ENCODE measurements at places on chromosomes 2 and 18.

DNA sequence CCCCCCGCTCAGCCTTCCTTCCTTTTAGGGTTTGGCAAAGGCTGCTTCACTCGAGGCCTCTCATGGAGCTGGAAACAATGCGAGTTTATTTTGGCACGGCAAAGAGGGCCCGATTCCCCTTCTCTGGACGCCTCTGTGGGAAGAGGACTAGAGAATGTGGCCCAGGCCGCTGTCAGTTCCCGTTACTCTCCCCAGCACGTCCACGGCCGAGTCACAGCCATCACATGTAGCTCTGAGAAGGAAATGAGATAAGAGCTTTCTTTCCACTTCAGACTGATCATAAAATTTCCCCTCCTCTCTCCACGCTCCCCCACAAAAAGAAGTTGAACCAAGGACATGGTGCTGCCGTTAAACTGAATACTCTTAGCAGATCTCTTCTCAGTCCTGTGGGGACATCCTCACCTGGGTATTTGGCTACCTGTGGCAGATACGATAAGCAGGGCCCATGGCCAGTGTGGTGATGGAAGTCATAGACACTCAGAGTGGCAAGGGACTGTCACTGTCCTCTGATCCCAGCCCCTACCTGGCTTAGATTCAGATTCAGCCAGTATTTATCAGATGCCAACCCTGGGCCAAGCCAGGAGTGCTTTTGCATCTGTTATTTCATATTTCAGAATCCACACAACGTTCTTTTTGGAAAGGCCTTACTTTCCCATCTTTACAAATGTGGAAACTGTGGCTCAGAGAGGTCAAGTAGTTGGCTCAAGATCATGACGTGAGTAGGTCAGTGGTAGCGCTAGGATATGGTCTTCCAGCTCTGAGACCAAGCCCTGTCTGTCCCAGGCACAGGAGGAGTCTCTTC is 101.2 kb downstream of the MCFD2 start:
- 0 out of 3 replicates have a peak, but pooled peaks have one; percentile 4 for ATAC-seq

GRCh38 chr2:26478366-26478765 is 442 bp upstream of the OTOF start:
- ATAC-seq, result no peak

GRCh38 chr2:76946631-76947145 is 575.5 kb downstream of the LRRTM4 start:
- no peak for ATAC-seq

GRCh38 chr18:76441668-76442412 is 53.2 kb downstream of the ZNF516 start:
- ATAC-seq, result no peak

GRCh38 chr2:20594957-20595356 is 55.9 kb downstream of the HS1BP3 start:
- ATAC-seq, result no peak

DNA sequence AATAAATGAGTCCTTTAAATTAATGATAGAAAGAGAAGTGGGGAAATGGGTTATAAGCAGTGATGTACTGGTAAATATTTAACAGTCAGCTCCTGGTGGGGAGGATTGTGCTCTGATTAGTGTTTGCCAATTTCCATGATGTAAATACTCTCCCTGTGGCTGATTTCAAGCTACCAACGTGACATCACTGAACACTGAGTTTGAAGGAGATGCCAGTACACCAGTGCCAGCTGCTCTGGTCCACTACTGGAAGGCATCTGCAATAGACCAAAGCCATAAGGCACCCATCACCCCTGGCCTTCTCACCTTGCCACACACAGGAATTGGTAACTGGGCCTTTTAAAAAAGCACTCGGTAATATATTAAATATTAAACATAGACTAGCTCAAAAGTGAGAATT is 77.7 kb downstream of the TGOLN2 start:
- no peak for ATAC-seq

GRCh38 chr2:30464544-30465170 is 17.6 kb downstream of the LCLAT1 start:
- no peak for ATAC-seq

GRCh38 chr18:22683196-22683676 is 249.9 kb upstream of the RBBP8 start:
- ATAC-seq, result peak; percentile 79

- no peak for ATAC-seq
Measured at GRCh38 chr2:39308778-39309177, 65.0 kb upstream of the CDKL4 start.

GRCh38 chr2:192828175-192828574 is 633.4 kb upstream of the TMEFF2 start:
- no peak for ATAC-seq

GRCh38 chr2:209094221-209094620 is 329.6 kb upstream of the MAP2 start:
- ATAC-seq, result no peak

DNA sequence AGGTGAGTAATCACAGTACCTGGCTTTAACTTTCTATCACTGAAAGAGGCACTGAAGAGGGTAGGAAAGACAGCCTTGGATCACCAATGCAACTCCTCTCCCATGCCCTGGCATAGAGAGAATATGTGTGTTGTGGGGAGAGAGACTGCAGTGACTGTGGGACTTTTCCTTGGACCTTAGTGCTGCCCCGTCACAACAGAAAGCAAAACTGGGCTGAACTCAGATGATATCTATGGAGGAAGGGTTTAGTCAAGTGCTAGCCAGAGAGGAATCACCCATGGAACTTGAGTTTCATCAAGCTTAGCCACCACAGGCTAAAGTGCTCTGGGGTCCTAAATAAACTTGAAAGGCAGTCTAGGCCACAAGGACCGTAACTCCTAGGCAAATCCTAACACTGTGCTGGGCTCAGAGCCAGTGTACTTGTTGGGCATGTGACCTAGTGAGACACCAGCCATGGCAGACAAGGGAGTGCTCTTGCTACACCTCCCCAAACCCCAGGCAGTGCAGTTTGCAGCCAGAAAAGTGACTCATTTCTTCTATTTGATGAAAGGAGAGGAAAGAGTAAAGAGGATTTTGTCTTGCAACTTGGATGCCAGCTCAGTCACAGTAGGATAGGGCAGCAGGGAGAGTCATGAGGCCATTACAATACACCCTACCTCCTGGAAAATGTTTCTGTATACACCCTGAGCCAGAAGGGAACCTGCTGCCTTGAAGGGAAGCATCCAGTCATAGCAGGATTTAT is 105.8 kb upstream of the SPOPL start:
- ATAC-seq, result peak; percentile 47

DNA sequence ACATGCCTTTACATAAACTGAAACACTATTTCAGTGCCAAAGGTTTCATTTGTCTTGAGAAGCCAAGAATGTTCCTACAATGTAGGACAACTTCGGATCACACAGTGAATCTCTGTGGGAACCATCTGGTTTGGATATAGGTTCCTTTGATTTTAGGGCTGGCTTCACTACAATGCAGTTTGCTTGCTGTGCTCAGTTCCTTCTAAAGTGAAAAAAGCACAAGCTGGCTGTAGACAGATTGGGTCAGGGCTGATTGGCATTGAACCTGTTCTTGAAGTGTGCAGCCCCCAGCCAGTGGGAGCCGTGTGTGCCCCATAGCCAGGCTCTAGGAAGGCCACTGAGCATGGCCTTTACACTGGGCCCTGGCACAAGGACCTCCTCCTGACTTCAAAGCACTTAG is 167.9 kb upstream of the HNRNPA3 start:
- ATAC-seq, result no peak

DNA sequence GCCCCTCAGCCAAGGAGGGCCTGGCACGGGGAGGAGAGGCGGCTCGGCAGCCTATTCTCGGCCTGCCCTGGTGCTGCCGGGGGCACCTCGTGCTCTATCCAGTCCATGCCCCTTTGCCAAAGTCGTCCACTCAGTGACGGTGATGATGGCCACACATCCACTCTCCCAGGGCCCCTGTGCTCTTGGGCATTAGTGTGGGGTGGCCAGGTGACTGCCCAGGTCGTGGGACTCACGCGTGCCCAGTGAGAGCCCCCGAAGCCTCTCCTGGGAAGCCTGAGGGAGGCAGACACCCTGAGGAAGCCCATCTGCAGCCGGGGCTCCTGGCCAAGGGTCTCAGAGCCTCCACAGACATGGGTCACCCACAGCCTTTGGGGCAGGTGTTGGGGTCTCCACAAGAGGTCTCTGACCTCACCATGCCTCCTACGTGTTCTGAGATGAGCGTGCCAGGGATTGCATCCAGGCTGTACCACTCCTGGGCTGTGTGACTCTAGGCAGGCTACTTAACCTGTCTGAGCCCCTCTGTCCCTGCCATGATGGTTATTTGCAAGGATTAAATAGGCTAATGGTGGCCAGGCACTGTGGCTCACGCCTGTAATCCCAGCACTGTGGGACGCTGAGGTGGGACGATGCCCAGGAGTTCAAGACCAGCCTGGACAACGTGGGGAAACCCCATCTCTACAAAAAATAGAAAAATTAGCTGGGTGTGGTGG is 12.9 kb downstream of the RAMP1 start:
- ATAC-seq, result no peak

GRCh38 chr2:110805894-110806452 is 73.6 kb downstream of the ACOXL start:
- no peak for ATAC-seq

GRCh38 chr2:43251171-43251731 is 24.8 kb upstream of the ZFP36L2 start:
- peak; percentile 98 for ATAC-seq

DNA sequence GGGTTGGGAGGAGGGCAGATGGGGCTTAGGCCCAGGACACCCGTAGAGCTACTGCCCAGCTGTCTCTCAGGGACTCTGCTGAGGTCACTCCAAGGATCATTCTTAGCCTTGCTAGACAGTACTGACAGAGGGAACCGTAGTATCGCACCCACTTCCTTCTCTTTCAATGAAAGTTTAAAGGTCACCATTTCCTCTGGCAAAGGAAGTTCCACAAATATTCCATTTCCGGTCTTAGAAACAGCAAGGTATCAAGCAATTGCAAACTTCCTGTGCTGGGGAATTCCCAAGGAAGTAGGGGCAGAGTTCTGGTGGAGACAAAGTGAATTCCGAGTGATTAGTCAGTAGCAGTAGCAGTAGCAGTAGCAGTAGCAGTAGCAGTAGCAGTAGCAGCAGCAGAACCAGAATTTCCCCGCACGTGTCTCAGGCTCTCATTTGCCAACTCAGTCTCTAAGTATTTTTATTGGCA is 24.7 kb downstream of the IL1B start:
- ATAC-seq, result peak; percentile 31

- ATAC-seq, result no peak
Measured at GRCh38 chr2:121476684-121477083, 54.0 kb upstream of the RNU4ATAC start.

GRCh38 chr2:54660752-54661151 is 62.7 kb upstream of the EML6 start:
- ATAC-seq, result no peak

GRCh38 chr18:47809420-47809819 is 121.0 kb downstream of the SMAD2 start:
- peak; percentile 72 for ATAC-seq

- no peak for ATAC-seq
Measured at GRCh38 chr2:182080493-182080892, 94.8 kb downstream of the PPP1R1C start.

DNA sequence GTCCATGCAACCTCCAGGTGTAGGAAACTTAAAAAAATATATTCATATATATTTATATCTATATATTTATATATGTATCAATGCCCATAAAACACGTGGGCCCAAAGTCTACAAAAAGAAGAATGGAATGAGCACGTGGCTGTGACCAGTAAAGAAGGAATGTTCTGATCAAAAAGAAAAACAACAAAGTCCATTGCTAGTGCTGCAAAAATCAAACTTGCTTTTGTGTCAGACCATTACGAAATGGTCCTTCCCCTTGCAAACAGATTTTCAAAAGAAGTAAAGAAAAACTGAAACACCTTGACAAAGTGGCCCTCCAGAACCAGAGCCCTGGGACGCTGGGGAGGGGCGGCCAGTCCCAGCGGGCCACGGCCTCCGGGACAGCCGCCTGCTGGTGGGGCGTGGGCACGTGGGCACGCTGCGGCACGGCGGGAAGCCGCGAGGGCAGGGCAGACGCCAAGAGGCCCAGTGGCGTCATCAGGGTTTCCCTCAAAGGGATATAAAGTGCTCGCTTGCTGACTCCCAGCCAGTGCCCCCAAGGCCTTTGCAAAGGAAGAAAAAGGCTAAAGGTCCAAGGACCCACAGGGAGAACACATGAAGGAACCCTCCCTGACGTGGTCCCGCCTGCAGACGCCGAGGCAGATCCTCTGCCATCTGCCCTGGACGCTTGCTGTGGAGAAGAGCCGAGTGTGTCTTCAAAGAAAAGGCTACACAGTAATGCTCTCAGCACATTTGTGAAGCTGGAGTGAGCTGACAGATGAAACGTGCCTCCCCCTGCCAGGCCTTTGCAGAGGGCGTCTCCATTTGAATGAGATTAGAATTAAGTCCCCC is 201.8 kb downstream of the TWIST2 start:
- ATAC-seq, result no peak

GRCh38 chr2:41896186-41896846 is 151.5 kb upstream of the PKDCC start:
- peak; percentile 30 for ATAC-seq

DNA sequence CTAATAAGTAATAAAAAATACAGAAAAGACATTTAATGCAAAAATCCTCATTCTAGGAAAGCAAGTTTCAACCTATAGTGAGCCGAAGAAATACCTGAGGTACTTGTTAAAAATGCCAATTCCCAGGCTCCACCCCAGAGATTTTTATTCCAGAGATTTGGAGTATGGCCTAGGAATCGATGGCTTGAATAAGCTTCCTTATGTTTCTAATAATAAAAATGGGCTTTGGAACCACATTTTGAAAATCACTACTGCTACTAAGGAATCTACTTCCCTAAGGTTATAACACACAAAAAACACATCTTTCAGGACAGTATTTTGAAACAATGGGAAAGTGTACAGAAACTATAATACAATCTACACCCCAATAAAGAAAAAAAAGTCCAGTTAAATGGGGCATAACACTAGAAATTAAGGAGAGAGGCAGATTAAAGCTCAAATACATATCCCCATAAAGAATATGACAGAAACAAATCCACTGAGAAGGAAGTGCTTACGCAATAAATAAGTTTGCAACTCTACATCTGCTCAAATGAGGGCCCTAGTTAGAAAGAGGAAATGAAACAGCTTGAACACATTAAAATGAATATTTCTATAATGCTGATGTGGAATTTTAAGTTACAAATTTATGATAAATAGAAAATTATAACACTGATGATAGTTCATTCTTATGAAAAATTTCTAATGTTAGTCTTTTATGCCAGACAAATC is 103.7 kb downstream of the EPB41L3 start:
- no peak for ATAC-seq

DNA sequence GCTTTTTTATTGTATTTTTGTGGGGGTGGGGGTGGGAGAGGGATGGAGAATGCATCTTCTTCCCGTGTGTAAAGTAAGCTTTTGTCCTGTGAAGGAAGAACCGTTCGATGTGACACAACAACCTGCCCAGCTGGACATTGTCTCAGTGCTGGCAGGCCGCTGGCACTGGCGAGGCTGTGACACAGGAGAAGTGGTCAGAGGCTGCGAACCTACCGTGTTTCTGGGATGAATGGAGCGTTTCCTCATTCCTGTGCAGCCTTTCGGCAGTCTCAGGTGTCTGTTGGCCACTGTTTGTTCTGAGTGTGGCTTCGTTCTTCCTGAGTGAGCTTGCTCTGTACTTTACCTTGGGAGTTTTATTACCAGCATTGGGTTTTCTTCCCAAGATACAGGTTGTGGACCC is 8.0 kb downstream of the RAMP1 start:
- no peak for ATAC-seq

- no peak for ATAC-seq
Measured at GRCh38 chr2:63378589-63378988, 209.7 kb downstream of the WDPCP start.

GRCh38 chr2:238974081-238974480 is 126.2 kb downstream of the TWIST2 start:
- peak; percentile 48 for ATAC-seq

Measured in SK-N-SH treated with all-trans-retinoic acid at 6 μM for 48 hours (cell line).